ENCODE measurements at places on chromosomes 13 and 19.

- DNase-seq = no peak
Observed at GRCh38 chr13:84997858-84998257, 801.4 kb downstream of the SLITRK6 start.

DNA sequence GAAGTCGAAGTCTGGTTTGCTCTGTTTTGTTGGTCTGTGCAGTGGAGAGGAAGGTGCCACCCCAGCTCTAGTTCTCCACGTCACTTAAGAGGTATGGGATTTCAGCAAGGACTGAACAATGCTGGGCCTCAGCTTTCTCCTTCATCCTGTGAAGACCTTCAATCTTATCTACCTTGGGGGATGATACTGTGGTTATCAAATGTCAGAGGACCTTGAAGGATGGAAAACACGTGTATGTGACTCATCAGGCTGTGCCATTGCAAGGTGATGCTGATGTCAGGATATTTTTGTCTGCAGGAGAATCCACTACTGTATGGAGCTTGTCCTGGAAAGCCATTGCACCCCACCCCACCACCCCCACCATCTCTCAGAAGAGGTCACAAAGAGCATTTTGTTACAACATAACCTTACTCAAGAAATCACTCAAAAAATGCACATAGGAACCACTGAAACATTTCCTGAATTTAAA, 81.4 kb upstream of the UQCRFS1 start:
- no peak for DNase-seq

GRCh38 chr13:73433890-73434289, 375.1 kb downstream of the KLF5 start:
- no peak for DNase-seq

GRCh38 chr19:1616875-1617274, 11.6 kb upstream of the UQCR11 start:
- DNase-seq = no peak

DNA sequence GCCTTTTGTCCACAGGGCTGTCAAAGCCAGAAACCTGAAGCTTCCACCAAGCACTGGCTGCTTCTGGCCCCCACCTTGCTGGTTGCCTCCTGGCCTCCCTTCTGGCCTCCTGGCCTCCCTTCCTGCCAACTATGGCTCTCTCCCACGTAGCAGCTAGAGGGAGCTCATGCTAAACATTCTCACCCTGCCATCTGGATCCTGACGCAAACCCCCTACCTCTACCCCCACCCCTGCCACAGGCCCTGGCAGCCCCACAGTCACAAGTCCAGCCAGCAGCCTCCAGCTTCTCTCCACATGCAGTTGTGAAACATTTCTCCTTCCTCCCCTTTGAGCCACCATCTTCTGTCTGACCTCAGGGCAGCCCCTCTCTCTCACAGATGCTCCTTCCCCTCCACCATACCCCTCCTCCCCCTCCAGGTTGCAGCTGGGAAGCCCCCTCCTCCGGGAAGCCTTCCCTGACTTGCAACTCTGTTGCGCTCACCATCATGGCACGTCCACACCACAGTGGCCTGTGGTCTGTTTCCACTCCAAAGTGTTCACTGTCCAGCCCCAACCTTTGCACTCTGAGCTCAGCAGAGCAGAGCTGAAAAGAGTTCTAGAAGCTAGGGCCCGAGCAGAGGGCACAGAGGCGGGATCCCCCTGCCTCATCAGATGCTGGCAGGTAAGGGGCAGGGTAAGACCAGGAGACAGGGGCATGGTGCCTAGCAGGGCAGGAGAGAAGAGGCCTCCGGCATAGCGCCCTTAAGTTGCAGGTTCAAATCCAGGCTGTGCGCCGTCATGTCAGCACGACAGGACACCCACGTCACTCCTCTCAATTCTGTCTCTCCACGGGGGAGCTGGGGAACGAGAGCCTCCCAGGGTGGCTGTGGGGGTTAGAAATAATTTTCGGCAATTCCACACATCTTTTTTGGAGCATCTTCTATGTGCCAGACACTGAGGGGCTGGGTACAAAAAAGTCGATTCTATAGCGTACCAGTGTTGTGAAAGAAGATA, 7.3 kb downstream of the ADGRL1 start:
- DNase-seq = no peak

GRCh38 chr13:73465617-73465971, 406.8 kb downstream of the KLF5 start:
- DNase-seq = no peak

All from hindlimb muscle (tissue), 1 donor.